ENCODE measurements at places on chromosomes 16 and 17.
A peak's percentile ranks its signal among the peaks of the same experiment; 100 is the strongest.

DNA sequence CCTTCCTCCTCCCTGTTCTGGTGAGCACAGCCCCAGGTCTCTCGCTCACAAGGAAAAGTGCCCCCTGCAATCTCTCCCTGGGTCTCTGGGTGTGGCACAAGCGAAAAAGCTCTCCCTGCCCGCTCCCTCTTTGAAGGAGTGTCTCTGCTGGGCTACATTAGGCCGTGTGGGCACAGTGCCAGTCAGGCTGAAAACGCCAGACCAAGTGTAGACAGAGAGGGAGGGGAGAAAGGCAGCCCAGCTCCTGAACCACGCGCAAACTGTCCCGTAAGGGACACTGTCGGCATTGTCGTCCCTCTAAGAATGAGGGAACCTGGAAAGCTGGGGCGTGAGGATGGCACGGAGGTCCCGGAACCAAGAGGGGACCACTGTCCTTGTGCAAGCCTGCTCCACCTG, 3.9 kb downstream of the SMIM5 start:
- DNase-seq, result no peak

- DNase-seq, result no peak
Measured at GRCh38 chr17:77543801-77544200, 403.0 kb downstream of the SEC14L1 start.

- DNase-seq, result no peak
Measured at GRCh38 chr16:2238838-2239675, 2.8 kb downstream of the DNASE1L2 start.

GRCh38 chr17:3859940-3860339, 13.9 kb upstream of the NCBP3 start:
- DNase-seq, result no peak

DNA sequence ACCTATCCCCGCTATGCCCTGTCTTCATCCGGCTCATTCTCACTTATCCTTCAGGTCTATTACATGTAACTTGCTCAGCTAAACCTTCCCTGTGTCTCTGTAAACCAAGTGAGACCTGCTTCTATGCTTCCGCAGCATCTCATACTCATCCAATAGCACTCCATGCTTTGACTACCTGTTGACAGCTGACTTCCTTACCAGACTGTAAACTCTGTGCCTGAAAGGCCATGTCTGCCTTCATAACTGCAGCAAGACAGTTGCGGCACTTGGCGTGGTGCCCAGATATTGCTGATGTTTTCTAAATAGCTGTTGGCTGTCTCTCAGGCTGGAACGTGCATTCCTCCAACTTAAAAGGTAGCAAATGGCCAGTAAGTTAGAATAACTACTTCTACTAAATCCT, 1.8 kb upstream of the OR1E1 start:
- DNase-seq, result no peak

GRCh38 chr17:77613627-77614026, 344.9 kb upstream of the TNRC6C start:
- DNase-seq, result no peak

- DNase-seq, result no peak
Measured at GRCh38 chr17:14672830-14673229, 371.9 kb downstream of the HS3ST3B1 start.

DNA sequence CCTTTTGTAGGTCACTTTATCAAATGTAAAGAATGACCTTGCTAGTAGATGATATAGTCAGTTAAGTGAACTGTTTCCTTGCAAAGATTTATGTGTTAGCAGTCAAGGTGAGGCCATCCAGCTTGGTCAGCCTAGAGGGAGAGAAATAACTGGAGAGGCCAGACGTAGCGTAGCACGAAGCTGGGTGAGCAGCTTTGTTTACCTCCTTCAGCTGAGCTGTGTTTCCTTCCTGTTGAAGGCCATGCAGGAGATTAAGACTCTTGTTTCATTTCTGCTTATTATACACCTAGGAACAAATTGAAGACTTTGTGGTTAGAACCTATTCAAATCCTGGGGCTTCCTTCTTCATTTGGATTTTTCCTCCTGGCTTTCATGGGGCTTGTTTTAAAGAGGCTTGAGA, 267.1 kb downstream of the PHKB start:
- no peak for DNase-seq

GRCh38 chr17:19996502-19996901, 12.7 kb upstream of the SPECC1 start:
- DNase-seq, result no peak

GRCh38 chr17:5282642-5283217, 646 bp downstream of the RABEP1 start:
- DNase-seq, result peak; percentile 35

DNA sequence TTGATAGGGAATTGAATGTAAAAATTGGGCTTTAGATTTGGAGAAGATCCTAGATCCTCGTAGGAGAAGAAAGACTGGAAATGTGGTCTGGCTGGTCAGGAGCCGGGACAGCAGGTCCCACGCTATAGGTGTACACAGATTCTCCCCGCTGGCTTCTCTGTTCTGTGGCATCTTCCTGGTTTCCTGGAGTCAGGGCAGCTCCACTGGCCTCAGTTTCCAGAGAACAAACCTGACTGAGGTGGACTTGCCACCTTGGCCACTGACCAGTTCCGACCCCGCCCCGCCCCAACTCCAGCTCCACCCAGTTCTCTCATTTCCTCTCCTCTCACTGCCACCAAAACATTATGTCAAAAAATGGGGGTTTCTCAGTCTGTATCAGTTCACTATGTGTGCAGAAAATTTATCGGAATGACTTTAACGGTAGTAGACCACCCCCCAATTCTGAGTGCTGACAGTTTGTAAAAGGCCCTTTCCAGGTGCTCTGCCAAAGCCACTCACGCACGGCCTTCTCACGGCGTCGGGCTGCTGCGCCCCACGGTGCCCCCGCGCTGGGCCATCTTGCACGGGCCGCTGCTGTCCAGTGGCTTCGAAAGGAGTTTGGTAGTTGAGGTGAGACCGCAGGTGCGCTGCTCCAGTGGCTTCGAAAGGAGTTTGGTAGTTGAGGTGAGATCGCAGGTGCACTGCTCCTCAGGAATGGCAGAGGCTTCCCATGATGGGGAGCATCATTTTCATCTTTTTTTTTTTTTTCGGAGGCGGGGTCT, 161.4 kb upstream of the CHMP6 start:
- no peak for DNase-seq

GRCh38 chr17:2214047-2214928, 89.3 kb downstream of the SMG6 start:
- no peak for DNase-seq

DNA sequence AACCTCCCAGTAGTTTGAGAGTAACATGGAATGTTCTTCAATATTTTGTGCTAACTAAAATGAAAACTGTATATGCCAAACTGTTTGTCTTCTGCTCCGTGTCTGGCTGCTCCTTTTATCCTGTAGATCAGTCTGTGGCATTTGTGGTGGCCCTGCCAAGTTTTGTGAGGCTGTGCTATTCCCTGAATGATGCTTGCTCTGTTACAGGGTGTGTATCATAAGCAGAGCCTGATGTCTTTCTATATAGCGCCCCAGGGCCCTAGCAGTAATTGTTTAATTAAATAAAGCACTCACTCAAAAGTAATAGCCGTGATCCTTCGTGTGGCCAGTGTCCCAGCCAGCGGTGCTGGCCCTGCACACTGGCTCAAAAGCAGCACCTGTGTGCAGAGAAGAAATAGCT, 27.8 kb upstream of the NAT9 start:
- DNase-seq, result no peak

DNA sequence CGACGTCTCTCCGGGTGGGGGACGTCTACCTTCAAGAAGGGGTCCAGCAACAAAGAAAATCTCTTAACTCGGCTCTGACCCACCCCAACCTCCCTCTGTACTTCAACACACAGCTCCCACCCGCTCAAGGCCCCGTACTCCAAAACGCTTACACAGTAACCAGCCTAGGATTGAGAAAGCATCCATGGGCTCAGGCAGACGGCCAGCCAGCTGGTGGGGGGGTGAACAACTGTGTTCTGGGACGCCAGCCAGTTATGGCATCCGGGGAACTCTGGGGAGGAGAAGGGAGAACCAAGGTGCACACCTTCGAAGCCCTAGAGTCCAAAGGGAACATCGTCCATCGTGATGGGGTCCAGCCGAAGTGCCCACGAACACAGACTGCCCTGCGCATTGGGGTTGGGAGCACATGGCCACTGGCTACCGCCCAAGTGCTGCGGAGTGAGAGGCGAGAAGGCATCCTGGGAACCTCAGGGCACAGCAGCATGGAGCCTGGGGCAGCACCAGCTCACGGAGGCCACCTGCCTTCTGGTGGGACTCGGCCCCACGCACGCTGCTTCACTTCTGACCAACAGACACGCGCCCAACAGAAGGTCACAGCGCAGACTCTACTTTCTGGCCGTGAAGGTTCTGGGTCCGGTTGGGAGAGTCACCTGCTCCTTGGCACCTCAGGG, 14.3 kb downstream of the SLC16A3 start:
- no peak for DNase-seq

DNA sequence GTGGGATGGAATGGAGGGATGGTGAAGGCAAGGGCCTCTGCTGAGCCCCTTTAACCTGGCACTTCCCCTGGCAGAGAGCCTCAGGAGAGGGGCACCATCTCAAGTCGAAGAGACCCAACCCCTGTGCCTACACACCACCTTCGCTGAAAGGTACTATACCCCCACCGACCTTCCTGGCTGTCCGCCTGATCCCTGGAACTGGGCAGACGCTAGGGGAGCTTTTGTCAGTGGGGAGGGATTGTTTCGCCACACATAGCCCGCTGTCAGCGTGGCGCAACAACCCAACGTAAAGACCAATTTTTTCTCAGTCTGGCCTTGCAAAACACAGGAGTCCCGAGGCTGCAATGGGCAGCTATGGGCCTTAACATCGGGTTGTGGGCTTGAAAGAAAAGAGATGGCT, 3.1 kb downstream of the PPP1R1B start:
- DNase-seq, result no peak

DNA sequence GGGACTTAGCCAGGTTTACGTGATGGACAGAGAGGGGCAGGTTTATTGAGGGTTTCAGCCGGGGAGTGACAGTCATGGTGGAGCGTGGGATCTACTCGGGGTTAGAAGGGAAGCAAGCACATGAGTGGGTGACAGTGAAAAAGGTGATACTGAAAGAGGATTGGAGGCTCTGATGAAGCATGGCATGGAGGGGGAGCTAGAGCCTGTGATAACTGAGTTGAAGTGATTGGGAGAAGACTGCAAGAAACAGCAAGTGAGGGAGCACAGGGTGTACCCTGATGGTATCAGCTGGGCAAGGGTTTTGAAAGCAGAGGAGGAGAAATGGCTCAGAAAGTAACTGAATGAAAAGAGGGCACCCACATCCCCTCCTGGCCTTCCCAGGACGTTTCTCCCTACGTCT, 6.7 kb upstream of the KSR1 start:
- DNase-seq, result no peak

DNA sequence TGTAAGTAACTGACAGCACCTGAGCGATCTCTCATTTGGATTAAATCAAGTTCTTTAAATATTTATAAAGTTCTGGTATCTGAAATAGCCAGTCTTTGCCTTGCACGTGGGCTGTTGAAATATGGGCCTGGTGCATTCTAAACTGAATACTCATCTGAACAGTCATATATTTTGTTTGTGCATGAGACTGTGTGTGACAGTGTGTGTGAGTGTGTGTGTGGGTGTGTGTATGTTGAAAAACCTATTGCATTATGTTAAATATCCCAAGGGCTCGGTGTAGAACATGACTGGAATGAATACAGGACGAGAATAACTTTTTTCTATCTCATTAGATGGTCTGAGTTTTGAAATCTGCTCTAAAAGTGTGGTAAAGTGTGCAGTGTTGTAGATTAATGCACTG, 82.4 kb upstream of the TOX3 start:
- no peak for DNase-seq

DNA sequence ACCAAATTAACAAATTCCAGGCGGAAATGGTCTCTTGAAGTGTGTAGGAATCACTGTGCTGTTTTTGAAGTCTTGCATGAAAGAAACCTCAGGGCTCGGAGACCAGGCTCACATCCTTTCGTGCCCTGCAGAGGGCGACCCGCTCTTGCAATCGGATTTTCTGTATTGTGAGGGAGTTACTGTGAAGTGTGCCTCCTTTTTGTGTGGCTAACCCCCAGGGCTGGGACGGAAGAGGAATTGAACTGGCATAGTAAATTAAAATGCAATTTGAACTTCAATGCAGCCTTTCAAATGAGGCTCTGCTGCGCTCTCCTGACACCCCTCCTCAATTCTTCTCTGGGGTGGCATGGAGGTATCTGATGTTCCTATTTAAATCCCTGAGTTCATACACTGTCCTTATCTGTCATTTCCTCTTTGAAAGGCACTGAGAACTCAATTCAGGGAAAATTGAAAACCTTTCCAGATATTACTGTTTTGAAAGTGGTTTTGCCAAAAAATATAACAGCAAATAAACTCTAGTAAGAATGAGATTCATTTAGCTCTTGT, 51.5 kb upstream of the MGAT5B start:
- peak; percentile 28 for DNase-seq

DNA sequence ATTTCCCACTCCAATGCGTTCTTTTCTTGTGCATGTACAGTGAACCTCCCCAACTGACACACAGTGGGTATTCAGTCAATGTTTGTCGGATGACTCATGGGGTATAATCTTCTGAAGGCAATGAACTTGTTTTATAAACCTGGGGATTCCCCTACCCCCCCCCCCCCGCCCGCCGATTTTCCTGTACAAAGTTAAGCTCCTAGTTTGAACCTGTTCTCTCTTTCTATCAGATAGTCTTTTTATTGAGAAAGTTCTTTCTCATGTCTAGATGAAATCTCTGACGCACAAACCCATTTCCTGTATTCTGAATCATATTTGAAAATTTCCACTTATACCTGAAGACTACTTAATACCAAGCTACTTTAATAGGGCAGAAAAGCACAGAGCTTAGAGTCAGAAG, 338.3 kb downstream of the CA10 start:
- DNase-seq, result no peak

- DNase-seq, result no peak
Measured at GRCh38 chr17:68199837-68200688, 47.8 kb upstream of the AMZ2 start.

DNA sequence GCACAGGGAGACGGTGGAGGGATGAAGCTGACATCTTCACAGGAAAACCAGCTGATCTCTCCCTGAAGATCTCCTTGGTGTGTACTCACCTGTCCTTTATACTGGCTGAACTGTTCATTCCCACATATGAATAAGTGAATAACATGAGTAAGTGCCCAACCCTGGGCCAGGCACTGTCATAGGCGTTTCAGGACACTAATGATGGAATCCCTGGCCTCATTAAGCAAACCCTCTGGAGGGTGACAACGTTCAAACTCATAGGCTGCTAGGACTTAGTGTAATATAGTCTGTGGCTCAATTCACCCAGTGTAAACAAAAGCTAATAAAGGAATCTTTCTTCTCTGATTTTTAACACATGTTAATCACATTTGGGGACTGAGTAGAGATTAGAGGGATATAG, 24.5 kb downstream of the GAS7 start:
- no peak for DNase-seq
